Stimulated activated CD8-positive, alpha-beta memory T cell treated with anti-CD3 and anti-CD28 coated beads, Interleukin-7, amount 100 ng/mL, for 24 hours (primary cell): ENCODE measurements at places on chromosomes 3 and 15.

DNA sequence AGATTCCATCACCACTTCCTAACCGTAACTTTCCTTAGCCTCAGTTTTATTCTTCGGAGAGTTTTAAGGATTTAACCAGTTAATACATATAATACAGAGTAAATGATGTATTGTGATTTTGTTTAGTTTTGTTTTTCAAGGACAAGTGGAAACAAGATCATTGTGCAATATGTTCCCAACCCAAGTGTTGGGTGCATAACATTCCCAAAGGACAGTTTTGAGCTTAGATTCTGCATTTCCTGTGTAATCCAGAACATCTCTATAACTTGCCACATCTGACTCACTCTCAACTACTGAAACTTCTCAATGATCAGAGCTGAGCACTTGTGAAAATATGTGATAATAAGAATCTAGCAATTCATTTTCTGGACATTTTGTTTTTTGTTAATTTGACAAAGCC is 466.1 kb upstream of the PPP2R3A start:
- DNase-seq = no peak

- DNase-seq = no peak
Measured at GRCh38 chr3:18046131-18046915, 303.9 kb upstream of the TBC1D5 start.

GRCh38 chr3:126121632-126122031 is 37.7 kb upstream of the SLC41A3 start:
- no peak for DNase-seq

GRCh38 chr3:149087208-149087607 is 875 bp upstream of the HLTF start:
- no peak for DNase-seq

GRCh38 chr3:141921316-141921715 is 44.9 kb downstream of the ATP1B3 start:
- no peak for DNase-seq

- no peak for DNase-seq
Measured at GRCh38 chr3:123774474-123774873, 109.7 kb downstream of the MYLK start.

DNA sequence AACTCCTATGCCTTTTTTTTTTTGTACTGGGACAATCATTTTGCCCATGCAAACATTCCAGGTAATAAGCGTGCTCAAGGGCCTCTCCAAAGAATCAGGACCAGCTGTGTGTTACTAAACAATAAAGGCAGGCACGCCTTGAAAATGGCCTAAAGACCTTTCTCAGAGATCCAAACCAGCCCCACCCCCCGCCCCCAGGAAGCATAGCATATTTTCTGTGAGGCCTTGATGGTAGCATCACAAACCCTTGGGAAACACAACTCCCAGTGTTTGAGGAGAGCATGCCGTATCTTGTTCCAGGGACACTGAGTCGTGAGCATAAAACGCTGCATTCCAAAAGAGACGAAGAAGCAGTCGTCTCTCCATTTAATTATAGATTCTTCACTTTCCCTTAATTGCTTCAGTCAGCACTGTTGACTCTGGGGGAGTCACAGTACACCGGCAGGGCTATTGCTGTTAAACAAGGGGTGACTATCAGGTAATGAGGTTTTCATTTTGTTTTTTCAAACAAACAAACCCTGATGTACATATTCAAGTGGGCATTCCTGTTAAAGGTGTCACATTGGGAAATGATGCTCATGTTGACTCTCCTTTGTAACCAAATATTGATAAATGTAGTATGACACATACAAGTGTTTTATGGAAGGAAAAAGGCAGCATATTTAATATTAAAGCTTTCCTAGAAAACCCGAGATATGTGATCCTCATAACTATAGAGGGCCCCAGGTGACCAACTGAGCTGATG is 4.4 kb upstream of the TPM1 start:
- DNase-seq = no peak

DNA sequence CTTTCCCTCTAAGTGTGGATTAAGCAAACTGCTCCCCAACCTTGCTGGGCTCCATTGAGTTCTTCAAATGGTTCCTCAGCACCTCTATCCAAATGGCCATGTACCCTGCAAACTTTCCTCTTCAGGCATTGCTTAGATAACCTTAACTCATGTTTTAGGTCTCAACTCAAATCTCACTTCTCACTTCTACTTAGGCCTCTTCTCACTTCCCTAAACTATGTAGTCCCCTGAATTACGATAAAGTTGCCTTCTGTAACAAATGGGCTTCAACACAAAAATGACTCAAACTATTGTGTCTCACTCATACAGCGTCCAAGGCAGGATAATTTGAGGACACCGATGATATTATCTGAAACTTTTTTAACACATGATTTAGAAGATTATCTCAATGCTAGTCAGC is 62.4 kb upstream of the STAC start:
- DNase-seq = no peak

GRCh38 chr3:132641837-132642538 is 17.6 kb downstream of the ACAD11 start:
- DNase-seq = no peak

- no peak for DNase-seq
Measured at GRCh38 chr15:63056829-63057228, 14.3 kb downstream of the TPM1 start.
